ENCODE measurements at places on chromosomes 5 and 9.

DNA sequence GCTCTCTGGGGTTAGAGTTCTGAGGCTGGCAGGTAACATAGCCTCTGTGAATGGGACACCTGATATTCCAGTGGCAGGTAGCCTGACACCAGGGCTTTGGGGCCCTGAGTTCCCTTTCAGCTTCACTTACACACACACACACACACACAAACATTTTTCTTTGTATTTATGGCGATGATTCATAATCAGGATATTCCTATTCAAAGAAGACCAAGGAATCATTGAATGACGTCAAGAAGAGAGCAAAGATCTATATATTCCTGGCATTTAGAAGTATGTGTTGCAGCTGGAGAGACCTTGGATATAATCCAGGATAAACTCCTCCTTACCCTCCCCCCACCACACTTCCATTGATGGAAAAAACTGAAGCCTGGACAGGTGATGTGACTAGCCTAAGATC lies 7.9 kb upstream of the ENTREP1 start:
- no peak for DNase-seq

GRCh38 chr5:174046558-174046957 lies 1.1 kb downstream of the NSG2 start:
- no peak for DNase-seq

DNA sequence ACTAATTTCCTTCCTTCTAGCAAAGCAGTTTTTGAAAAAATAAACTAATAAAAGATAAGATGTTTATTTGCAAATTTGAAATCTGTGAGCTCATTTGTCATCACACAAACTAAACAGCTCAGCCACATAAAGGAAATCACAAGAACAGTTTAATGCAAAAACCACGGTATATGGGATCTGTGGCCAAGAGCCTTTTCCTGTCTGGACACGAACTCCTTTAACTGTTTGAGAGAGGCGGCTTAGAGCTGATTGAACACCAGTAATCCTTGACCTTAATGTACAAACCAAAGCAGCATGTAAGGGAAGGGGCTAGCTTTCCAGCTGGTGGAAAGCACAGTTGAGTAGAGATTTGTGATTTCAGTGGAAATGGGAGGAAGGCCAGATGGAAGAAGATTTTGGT lies 66.3 kb upstream of the SPINK5 start:
- no peak for DNase-seq

- no peak for DNase-seq
These were observed 212.7 kb downstream of the PAPPA start for GRCh38 chr9:116366241-116366640.

- DNase-seq: no peak
These were observed 17.5 kb downstream of the PIK3R1 start for GRCh38 chr5:68233075-68233474.

GRCh38 chr5:149632311-149633251 lies 51.3 kb downstream of the ARHGEF37 start:
- DNase-seq: no peak

DNA sequence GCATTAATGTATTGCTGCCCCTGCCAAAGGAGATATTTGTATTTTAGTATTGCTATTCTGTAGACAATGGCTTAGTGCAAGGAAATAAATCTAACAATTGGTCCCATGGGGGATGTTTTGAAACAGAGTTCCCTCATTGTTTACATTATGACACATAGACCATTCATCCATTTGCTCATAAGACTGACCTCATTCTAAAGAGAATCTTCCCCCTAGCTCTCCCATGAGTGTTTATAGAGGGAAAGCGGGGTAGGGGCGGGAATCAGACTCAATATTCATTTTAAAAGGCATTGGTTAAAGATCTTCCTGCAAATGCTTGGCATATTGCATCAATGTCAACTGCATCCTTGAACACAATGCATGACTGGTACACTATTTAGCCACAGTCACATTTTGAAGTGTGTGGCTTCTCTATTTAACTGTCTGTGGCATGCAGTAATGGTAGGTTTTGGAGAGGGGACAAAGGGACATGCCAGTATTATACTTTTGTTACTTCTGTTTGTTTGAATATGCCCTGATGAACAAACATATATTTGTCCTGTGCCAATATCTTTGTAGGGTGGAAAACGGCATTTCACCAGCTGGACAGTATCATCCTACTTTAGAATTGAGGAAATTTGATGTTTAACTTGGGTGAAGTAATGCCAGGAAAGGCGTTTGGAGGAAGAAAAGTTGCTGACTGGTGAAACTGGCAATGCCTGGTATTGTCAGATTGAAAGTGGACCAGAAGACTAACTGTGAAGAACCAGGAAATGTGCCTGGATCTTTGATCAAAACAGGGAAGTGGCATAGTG lies 84.1 kb upstream of the MEGF10 start:
- no peak for DNase-seq

GRCh38 chr5:131999441-132000240 lies 11.8 kb downstream of the ACSL6 start:
- DNase-seq: no peak
